ENCODE measurements at places on chromosomes 2 and 18.

- DNase-seq = no peak
Measured at GRCh38 chr2:128516938-128517337, 198.3 kb upstream of the HS6ST1 start.

- peak; percentile 93 for DNase-seq
Measured at GRCh38 chr2:23944527-23944926, 4.3 kb downstream of the UBXN2A start.

DNA sequence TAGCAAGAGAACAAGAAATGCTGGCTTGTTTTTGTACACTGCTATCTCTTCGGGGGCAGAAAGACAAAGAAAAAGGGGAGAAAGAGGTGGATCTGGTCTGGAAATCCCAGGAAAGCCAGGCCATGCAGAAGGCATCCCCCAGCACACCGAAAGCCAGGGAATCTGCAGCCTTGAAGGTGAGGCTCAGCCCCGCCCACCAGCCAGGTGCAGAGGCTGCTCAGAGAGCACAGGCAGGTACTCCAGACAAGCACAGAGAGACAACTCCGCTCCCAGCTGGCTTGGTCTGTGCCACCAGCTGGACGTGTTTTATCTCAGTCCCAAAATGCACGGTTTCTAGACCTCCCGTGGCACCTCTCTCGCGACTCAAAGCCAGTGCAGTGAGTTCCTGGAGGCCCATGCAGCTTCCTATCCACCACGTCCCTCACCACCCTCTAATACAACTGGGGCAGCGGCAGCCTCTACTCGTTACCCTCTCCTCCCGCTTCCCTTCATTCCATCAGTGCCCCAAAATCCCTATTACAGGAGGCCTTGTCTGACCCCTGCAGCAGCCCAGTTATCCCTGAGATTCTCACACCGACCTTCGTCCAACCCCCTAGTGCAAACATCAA is 62.8 kb downstream of the HDAC4 start:
- DNase-seq = no peak

DNA sequence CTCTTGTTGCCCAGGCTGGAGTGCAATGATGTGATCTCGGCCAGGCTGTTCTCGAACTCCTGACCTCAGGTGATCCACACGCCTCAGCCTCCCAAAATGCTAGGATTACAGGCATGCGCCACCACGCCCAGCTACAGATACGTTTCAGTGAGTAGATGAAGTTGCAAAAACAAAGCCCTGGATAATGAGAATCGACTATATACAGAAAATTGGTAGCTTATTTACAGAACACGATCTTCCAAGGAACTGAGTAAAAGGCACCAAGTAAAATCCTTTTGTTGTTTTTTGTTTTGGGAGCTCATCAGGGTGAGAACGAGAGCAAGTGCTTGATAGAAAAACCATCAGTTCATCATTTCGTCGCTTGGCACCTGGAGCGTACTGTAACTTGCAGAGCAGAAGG is 62.8 kb downstream of the MYCN start:
- DNase-seq = no peak

GRCh38 chr2:21052044-21052443 is 8.2 kb upstream of the APOB start:
- no peak for DNase-seq

GRCh38 chr18:79684787-79685186 is 5.2 kb downstream of the CTDP1 start:
- no peak for DNase-seq

- DNase-seq = no peak
Measured at GRCh38 chr18:58970943-58971790, 106.5 kb downstream of the ZNF532 start.

DNA sequence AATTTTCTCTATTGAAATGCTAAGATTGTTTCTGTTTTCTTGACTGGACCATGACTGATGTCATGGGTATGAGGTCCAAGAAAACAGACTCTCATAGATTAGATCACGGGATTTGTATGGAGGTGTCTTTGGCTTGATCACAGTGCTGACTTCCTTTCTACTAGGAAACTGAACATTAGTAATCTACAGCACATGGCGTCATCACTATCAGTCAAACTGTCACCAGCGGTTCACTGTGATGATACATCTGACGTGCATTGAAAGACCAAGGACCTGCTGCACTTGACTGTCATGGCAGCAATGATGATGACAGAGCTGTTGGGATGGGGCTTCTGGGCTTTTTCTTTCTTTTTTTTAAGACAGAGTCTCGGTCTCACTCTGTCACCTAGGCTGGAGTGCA is 28.2 kb upstream of the IMPA2 start:
- DNase-seq = no peak

- no peak for DNase-seq
Measured at GRCh38 chr2:182694189-182694588, 21.9 kb upstream of the DNAJC10 start.

DNA sequence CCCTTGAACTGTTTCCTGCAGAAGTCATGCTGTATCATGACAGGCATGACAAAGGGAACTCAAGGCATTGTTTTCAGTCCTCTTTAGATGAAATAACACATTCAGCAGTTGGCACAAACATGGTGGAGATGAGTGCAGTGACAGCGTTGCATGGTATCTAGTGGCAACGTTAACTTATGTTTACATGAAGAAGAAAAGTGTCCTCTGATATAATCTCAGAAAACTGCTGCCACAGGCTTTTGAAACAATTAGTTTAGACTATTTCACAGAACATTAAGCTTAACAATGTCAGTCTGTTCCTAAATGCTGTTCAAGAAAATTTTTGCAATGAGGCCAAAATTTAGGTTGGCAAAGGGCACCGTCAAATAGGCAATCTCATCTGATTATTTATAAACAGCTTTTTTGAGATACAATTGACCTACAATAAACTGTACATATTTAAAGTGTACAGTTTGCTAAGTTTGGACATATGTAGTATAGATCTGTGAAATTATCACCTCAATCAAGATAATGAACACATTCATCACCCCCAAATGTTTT is 64.7 kb downstream of the LYPD6B start:
- DNase-seq = no peak

GRCh38 chr2:119716284-119716672 is 37.3 kb downstream of the TMEM177 start:
- no peak for DNase-seq

Data from foreskin melanocyte (primary cell).